ENCODE measurements at places on chromosomes 1 and 21.
A peak's percentile ranks its signal among the peaks of the same experiment; 100 is the strongest.

DNA sequence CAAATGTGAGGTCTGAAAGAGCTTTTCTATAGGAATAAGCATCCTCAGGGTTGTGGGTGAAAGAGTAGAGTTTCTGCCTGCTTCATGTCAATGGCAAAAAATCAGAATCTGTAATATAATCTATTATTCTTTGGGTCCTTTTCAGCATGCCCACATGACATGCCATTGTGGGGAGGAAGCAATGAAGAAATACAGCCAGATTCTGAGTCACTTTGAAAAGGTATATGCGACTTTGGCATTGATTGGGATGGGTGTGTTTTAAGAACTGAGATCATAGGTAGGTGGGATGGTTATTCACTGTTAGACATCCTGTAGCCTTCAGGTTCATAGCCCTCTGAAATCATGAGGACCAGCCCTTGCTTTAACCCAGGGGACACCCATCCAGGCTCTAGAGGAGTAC, 1.8 kb downstream of the IL20 start:
- DNase-seq = no peak

- no peak for DNase-seq
Measured at GRCh38 chr1:75795703-75796193, 934 bp upstream of the MSH4 start.

- DNase-seq = no peak
Measured at GRCh38 chr1:225467193-225468020, 39.6 kb upstream of the LBR start.

- DNase-seq = no peak
Measured at GRCh38 chr1:11422686-11423085, 56.3 kb upstream of the DISP3 start.

GRCh38 chr1:47227341-47228232, 4.4 kb downstream of the TAL1 start:
- no peak for DNase-seq

DNA sequence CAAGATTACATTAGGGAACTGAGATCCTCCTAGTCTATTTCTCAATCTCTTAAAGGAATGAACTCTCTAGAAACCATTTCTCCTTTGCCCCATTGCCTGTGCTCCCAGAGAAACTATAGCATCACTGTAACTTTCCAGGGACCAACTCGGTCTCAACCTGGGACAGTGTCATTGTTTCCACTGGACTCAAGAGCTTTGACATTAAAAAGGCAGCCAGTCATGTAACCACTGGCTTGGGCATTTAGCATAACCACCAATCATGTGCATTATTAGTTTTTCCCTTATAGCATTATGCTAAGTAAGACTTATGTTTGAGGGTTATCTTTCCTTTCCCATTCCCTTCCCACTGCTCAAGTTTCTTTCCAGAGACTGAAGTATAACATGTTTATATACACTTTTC, 18.2 kb downstream of the TEX38 start:
- DNase-seq = no peak

GRCh38 chr1:145720878-145721671, 1.8 kb downstream of the CD160 start:
- peak; percentile 60 for DNase-seq

DNA sequence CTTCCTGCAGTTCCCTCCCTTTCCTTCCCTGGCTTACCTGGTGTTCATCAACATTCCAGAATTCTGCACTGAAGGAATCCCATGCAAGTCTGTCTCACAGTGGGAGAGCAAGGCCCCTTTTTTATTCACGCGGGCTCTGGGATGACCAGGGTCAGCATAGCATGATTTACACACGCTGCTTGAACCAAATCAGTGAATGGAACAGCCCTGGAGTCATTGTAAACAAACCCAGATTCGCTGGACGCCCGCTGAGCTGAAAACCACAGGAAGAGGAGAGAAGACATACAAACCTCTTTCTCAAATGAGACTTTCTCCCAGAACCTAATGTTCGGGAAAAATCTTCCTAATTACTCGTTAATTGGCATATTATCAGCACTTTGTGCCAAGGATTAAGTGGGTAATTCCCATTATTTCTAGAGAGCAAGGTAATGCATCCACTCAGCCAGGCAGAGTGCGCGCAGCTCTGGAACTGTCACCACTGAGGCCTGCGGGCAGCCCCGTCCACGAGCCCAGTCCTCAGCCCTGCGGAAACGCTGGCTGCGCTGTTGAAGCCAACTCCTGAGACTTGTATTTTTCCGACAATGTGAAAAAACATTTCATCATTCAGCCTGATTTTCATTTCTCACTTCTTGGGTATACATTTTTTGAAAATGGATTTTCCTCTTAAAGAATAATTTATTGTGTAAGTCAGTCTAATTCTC, 140.0 kb downstream of the ETS2 start:
- peak; percentile 88 for DNase-seq

GRCh38 chr1:201537891-201538611, 876 bp upstream of the NAV1 start:
- peak; percentile 20 for DNase-seq

- DNase-seq = no peak
Measured at GRCh38 chr1:6002714-6003501, 10.7 kb upstream of the NPHP4 start.

- DNase-seq = no peak
Measured at GRCh38 chr1:81340239-81340638, 460.5 kb upstream of the ADGRL2 start.

DNA sequence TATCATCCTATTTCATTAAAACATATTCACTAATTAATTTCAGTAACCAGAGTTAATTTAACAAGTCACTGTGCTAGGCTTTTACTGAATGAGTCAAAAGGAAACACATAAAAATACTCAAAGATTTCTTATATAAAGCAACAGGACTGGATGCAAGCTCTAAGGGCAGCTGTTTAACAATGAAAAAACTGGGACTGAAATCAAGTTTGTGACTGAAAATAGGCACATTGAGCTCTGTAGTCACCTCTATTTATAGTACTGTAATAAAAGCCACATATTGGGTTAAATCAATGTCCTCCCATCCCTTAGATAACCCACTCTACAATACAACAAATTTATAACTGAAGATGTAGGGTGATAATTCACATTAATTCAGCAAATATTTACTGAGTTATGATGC, 52.4 kb downstream of the SMYD3 start:
- no peak for DNase-seq

- peak; percentile 91 for DNase-seq
Measured at GRCh38 chr1:209937996-209938959, at the start of gene SYT14. Gene SYT14, plus strand, starts transcription at chr1:209938217. Its CDS starts 48 bp downstream, at chr1:209938265.

GRCh38 chr1:45685308-45686014, 872 bp downstream of the GPBP1L1 start:
- DNase-seq = peak; percentile 20

Data from NCI-H146 (cell line).